Common myeloid progenitor, CD34-positive (primary cell): ENCODE measurements at places on chromosomes 12 and 14.

DNA sequence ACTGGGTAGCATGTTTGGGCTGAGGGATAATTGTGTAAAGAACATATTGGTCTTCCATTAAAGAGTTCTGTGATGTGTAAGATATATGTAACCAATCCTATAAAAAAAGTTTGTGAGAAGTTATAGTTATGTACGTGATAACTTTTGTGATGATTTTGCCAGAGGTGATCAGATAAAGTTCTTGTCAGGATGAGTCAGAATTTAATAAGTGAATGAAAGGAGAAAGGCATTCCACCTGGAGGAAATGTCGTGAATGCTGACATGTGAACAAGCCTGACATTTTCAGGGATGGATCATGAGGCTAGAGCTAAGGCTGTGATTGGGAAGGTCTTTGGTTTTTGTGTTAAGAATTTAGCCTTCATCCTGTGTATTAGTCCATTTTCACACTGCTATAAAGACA lies 241.5 kb downstream of the SNAPC1 start:
- no peak for DNase-seq

DNA sequence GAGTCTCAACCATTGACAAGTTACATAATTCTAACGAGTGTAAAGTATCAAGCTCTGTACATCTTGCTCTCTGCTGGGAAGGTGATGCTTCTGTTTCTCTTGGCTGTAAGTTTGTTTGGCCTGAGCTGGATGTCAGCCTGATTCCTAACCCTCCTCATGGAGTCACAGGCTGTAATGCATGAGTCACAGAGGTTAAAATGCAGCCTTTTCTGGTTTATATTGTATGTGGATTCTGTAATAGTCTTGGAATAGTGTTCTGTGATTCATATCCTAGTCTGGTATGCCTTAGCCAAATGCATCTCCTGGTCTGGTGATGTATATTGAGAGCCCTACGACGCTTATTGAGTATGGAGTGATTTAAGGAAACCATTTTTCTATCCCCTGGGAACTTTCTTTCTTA lies 104.5 kb upstream of the FRMD6 start:
- DNase-seq, result no peak

GRCh38 chr14:35985474-35986218 lies 159.5 kb downstream of the BRMS1L start:
- DNase-seq, result no peak

GRCh38 chr12:1474574-1475153 lies 119.7 kb downstream of the FBXL14 start:
- no peak for DNase-seq

DNA sequence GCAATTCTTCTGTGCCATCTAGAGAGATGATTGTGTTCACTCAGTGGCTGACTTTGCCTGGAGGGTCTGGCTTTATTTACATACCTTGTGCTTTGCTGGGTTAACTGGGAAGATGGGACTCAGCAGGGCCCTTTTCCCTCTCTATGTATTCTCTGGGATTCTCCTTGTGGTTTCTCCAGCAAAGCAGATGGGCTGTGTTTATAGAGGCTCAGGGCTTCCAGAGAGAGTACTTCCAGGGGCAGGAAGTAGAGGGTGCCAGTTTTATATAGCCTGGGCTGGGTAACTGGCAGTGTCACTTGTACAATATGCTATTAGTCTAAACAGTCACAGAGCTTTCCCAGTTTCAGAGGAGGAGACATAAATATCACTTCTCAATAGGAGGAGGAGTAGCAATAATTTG lies 509.9 kb downstream of the DIO2 start:
- no peak for DNase-seq

- DNase-seq, result no peak
Observed at GRCh38 chr12:117226505-117226904, 36.2 kb upstream of the FBXO21 start.

DNA sequence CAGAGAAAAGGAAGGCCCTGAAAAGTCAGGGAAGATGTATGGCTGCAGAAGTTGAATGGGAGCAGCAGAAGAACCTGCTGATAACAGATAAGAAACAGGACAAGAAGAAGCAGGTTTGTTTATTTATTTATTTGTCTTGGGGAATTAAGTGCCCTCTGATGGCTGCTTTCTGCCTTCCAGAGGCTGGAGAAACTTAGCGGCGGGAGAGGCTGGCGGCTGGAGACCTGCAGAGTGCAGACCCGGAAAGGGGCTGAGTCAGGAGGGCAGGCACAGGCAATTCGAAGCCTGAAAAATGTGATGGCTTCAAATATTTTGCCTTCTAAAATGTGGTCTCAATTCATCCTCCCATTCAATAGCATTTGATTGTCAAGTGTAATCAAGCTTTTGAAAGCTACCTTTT lies 168.2 kb upstream of the GZMB start:
- DNase-seq, result no peak
